ENCODE measurements at places on chromosomes 3 and 15. TPM values are rescaled to one million over a fixed set of nuclear protein-coding genes. Genes with fewer than 3 reads are reported as not detected.

EPHB3 gene
- 18.4 TPM for total RNA-seq

FEZF2 gene
- total RNA-seq: not detected

ZNF502 gene
- 7.3 TPM for total RNA-seq

SPESP1 gene
- total RNA-seq: 9.2 TPM

DNA sequence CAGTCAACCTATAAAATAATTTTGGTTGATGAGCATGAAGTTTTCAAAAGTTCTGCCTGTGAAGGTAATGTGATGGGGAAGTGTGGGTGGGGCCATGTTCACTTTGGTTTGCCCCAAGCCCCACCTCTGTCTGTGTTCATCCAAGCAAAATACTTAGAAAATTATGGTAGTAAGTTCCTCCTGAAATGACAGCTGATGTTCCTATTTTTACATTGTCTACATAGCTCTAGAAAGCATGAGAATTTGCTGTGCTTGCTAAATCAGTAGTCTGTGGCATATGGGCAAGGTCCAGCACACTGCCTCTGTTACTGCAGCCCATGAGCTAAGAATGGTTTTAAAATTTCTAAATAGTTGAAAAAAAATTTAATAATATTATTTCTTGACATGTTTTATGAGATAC lies 21.9 kb upstream of the CP start:
- DNase-seq: no peak

DNA sequence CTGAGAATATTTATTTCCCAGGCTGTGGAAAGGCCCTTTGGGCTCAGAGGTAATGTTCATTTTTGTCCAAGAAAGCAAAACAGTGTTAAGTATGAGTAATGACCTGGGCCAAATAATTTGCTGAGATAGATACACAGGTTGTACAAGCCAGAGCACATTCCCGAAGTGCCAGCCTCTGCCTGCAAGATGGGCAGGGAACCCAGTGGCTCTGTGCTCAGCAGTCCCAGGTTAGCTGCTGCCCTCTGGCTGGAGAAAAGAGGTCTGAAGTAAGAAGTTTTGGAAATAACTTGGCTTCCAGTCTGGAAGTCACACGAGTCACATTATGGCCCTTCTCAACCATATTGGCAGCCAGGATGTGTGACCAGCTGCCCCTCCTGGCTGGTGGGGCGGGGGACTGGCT lies 20.2 kb downstream of the MYZAP start:
- DNase-seq: peak; percentile 89

DNA sequence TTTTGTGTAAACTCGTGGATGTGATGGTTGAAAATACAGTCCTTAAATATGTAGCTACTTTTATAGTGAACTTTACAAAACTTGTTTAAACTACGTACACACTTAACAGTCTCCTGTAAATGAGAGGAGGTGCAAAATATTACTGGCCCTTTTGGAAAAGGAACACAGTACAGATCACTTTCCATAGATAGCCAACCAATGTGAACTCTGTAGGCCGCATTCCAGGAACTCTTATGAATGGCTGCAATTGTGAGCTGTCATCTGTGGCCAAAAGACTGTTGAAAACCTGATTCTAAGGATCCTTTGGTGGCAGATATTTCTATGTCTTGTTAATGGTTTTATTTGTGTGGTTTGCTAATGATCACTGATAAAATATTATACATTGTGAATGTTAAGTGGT lies 6.2 kb downstream of the TSC22D2 start:
- peak; percentile 67 for DNase-seq

DNA sequence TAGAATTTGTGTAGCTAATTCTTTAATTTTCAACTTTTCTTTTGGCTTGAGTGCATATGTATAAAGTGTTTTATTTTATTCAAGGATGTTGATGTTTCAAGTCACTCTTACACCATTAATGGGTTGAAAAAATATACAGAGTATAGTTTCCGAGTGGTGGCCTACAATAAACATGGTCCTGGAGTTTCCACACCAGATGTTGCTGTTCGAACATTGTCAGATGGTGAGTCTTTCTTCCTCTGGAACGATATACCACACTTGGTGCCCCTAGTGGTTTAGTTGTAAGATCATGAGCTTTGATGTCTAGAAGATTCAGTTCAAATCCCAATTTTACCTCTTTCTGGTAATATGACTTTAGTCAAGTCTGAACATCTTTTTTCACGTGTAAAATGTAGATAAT lies 119.3 kb downstream of the HCN4 start:
- no peak for DNase-seq

GRCh38 chr15:43107751-43108150 lies 1.9 kb upstream of the UBR1 start:
- DNase-seq: no peak

GRCh38 chr3:86451749-86452148 lies 539.2 kb downstream of the VGLL3 start:
- DNase-seq: no peak

GRCh38 chr3:127698691-127699415 lies 26.1 kb downstream of the ABTB1 start:
- no peak for DNase-seq

GRCh38 chr15:53974813-53975212 lies 3.4 kb upstream of the UNC13C start:
- DNase-seq: no peak

- peak; percentile 75 for DNase-seq
Observed at GRCh38 chr3:160027541-160028195, 39.0 kb downstream of the IL12A start.

GRCh38 chr3:18153571-18154173 lies 271.5 kb downstream of the SATB1 start:
- peak; percentile 88 for DNase-seq

- DNase-seq: no peak
Observed at GRCh38 chr3:4766716-4767499, 212.3 kb upstream of the BHLHE40 start.

- no peak for DNase-seq
Observed at GRCh38 chr3:11950576-11950975, 53.6 kb upstream of the SYN2 start.

DNA sequence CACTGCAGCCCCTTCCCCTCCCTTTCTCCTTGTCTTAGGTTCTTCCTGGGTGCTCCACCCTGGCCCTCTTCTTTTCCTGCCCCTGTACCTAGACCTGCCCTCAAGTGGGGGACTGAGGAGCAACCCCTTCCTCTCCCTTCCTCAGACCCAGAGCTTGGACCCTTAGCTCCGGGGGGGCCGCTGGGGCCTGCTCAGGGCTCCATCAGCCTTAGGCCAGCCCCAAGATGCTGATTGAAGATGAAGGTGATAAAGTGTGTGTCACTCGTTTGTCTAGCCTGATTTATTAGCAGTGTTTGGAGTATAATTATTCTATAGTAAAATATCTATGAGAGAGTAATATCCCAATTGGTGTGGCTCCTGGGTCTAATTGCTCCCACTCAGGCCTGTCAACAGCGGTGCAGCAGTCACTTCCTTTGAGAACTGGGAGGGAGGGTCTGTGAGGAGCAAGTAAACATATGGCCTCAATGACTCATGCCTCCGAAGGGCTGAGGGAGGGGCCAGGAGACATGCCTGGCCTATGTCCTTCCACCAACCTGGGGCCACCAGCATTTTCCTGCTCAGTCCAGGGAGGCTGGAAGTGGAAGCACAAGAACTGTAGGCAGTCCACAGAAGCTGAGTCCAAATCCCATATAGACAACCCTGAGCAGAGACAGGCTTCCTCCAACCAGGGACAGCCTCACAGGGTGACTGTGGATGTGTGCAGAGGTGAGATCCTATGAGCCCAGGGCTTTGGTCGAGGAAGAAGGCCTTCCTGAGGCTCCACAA lies 123.2 kb downstream of the DNAJB8 start:
- DNase-seq: peak; percentile 22

DNA sequence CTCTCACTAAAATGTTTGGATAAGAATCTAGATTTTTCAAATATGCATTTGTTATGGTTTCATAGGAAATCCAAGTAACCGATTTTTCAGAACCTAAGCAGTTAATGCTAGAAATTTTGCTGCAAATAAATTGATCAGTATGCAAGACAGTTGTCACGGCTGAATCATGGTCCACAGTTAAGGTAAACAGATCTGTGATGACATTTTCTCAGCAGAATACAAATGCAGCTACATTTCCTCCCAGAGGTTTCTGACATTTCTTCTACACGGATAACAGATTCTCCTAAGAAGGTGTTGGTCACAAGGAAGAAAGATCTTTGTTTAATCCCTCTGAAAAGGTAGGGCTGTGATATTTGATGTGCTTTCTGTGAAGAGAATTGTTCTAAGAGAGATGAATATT lies 36.9 kb downstream of the ARNT2 start:
- DNase-seq: no peak

Data from mammary epithelial cell (primary cell).